ENCODE measurements at places on chromosomes 12 and 14.

DNA sequence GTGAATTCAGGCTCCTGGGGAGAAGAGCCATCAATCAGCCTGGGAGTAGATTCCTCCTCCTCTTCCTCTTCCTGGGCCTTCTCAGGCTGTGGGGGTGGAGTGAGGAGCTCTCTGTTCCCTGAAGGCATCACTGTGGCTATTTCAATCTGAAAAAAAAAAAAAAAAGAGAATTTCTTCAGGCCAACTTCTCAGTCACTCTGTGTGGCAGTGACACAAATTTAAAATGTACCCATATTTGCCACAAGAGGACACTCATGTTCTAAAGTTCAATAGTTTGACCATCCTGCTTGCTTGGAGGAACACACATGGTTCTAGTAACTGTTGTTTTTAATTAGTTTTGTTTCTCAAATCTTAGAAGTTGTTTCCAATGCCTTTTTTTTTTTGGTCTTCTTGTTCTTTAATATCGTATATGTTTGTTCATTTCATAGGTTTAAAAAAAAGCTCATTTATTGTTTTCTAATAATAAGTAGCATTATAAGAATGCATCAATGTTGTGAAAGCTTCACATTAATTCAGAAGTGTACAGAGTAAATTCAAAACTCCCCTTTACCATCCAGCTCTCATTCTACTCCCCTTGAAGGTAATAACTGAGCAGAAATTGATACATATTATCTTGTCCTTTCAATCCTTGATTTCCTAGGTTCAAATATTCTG, 23.3 kb upstream of the CCER1 start:
- DNase-seq: no peak

DNA sequence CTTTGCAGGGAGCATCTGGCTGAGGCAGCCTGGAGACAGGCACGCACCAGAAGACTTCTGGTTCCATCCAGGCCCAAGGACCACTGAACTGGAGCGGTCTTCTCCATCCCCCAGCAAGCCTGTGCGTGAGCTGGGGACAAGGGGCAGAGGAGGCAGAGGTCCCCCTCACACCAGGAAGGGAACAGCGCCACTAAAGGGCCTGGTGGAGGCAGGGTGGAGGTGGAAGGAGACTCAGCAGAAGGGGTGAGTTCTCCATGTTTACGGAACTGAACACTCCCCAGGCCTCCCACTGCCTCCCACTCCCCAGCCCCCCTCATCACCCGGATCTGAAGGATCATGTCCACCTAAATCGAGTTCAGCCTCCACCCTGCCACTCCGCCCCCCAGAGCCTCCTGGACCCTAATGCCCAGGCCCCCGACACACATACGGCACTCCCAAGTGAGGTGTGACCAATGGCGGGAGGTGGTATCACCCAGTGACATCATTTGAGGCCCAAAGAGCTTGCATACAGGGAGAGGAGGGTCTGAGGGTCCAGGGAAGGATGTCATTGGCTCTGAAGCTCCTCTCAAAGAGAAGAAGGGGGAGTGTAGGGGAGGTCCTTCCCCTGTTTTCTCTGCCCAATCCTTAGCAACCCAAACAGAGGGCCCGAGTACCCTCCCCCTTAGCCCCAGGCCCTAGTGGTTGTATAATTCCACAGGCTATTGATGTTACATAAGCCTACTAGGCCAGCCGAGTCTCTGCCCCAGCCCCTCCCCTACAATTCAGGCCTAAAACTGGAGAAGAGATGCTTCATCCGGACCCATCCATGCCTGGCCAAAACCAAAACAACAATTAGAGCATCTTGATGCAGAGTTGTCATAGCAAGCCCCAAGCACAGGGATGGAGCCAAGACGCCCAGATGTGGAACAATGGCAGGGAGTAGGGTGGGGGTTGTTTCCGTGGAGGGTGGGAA, 1.0 kb downstream of the FAIM2 start:
- no peak for DNase-seq

DNA sequence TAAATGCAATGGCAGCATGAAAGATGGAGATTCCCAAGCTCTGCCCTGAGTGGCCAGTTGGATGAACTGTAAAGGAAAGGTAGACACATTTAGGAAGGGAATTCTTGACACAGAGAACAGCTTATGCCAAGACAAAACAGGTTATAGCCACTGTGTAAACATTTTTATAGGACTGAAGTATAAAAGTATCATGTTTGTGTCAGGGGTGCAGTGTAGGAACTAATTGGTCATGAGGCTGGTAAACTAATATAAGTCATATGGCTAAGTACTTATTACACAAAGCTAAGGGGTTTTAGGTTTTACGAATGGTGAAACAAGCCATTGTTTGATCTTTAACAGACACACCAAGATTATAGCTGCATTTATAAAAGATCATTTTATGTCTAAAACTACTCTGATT, 207.7 kb upstream of the SLC16A7 start:
- no peak for DNase-seq

- DNase-seq: no peak
These were observed 6.2 kb upstream of the SLC15A4 start for GRCh38 chr12:128829861-128830504.

- no peak for DNase-seq
These were observed 71.2 kb upstream of the CHST11 start for GRCh38 chr12:104385510-104385909.

DNA sequence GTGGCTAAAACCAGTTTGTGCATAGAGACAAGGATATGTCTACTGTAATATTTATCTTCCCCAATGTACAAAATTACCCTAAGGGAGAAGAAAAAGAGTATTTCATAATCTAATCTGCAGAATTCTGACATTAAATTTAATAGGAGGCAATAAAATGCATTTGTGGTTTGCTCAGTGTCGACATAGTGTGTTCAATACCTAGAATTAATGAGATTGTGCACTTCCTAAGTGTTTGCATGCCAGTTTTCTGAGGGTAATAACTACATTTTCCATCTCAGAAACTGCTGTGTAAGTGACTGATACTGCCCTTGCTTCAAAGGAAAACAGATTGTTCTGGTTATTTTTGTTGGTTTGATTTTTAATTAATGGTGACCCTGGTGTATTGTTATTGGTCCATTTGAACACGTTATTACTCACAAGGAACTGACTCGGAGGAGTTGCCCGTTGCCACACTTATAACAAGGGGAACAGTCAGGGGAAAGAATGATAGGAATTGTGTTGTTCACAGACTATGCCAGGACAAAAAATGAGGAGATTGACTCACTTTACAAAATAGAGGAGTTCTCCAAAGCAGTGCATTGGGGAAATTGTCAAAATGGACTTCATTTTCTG, 960.3 kb upstream of the TMEM132C start:
- DNase-seq: no peak

DNA sequence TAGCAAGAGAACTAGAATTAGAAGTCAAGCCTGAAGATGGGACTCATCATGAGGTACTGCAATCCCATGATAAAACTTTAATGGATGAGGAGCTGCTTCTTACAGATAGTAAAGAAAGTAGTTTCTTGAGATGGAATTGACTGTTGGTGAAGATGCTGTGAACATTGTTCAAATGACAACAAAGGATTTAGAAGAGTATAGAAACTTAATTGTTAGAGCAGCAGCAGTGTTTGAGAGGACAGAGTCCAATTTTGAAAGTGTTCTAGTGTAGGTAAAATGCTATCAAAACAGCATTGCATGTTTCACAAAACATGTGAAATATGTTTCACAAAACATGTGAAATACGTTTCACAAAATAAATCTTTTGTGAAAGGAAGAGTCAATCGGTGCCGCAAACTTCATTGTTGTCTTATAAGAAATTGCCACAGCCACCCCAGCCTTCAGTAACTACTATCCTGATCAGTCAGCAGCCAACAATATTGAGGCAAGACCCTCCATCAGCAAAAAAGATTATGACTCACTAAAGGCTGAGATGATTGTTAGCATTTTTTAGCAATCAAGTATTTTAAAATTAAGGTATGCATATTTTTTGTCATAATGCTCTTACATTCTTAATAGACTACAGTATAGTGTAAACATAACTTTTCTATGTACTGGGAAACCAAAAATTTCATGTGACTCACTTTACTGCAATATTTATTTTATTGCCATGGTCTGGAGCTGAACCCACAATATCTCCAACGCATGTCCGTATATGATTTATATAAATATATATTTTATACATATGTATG, 173.4 kb upstream of the BMP4 start:
- DNase-seq: no peak

GRCh38 chr12:3083921-3084347, 6.8 kb downstream of the TSPAN9 start:
- no peak for DNase-seq

All from stimulated activated CD8-positive, alpha-beta memory T cell treated with anti-CD3 and anti-CD28 coated beads, Interleukin-4, amount 100 ng/mL, for 4 hours (primary cell).